ENCODE measurements at places on chromosomes 1 and 21.
A peak's percentile ranks its signal among the peaks of the same experiment; 100 is the strongest.

DNA sequence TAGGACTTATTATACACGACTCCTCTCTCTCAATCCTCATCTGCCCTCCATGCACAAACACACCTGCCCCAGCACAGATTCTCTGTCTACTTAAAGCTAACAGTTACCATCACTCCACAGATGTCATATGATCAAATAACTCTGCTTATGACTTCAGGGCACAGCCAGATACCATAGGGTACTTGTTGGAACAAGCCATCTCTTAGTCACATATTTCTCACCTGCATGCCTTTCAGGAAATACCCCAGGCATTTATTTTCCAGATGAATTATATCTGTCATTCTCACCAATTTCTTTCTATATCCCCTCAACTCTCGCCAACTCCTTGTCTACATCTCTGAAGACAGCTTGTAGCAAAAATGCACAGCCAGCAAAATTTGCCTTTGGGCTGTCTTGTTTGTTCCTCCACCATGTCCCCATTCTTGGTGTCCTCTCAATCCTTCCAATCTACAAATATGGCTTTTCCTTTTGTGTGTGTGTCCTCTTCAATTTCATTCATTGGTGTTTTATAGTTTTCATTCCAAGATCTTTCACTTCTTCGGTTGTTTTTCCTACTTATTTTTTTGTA lies 353.9 kb upstream of the CAMK1G start:
- no peak for DNase-seq

DNA sequence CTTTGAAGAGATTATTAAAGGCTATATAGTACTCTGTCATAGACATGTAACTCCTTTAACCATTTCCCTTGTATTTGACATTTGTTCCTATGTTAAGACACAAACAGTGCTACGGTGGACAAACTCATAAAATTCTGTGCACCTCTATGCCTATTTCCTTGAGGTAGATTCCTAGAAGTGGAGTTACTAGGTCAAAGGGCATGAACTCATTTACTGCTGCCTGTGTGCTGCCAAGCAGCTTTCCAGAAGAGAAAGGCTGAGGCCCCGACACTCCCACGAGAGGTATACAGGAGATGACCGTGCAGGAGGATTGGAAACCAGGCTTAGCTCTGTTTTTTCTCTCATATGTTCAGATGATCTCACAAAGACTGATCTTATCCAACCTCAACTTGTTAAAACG lies 34.4 kb upstream of the TENT5C start:
- DNase-seq = no peak

DNA sequence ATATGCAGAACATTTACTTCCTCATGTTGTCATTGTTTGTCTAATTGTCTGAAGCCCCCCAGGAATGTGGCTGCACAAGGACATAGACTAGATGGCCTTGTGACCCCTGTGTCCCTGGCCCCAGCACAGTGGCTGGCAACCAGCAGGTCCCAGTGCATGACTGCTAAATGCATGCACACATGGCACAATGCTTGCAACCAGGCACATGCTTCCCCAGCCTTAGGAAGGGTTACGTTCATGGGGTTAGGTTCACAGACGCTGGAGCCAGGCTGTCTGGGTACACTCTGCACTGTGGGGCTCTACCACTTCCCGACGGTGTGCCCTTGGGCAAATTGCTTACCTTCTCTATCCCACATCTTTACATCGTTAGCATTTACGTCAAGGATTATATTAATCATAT lies 21.2 kb upstream of the CLIC6 start:
- no peak for DNase-seq

DNA sequence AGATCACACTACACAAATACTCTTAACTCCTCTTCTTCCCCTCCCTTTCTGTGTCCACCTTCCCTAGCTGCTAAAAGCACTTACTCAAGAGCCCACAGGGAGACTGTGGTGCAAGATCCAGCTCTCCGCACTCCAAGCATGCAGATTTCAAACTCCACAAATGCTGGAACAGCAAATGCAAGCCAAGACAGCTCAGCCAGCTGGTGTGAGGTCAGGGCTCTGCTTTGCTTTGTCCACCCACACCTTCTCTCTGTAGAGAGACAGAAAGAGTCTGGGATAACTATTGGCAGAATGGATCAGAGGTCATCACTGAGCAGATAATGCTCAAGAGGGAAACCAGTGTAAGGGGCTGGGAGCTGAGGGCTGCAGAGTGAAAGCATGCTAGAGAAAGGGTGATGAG lies 45.2 kb upstream of the DPT start:
- DNase-seq = no peak

- no peak for DNase-seq
Observed at GRCh38 chr21:45105906-45106485, 31.6 kb downstream of the ADARB1 start.

DNA sequence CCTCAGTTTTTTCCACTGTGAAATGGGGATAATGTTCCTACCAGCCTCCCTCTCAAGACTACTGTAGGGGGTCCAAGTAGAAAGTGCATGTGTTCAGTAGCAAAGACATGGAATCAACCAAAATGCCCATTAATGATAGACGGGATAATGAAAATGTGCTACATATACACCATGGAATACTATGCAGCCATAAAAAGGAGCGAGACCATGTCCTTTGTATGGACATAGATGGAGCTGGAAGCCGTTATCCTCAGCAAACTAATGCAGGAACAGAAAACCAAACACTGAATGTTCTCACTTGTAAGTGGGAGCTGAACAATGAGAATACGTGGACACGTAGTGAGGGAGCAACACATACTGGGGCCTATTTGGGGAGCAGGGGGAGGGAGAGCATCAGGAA lies 6.1 kb upstream of the ZNF362 start:
- no peak for DNase-seq

DNA sequence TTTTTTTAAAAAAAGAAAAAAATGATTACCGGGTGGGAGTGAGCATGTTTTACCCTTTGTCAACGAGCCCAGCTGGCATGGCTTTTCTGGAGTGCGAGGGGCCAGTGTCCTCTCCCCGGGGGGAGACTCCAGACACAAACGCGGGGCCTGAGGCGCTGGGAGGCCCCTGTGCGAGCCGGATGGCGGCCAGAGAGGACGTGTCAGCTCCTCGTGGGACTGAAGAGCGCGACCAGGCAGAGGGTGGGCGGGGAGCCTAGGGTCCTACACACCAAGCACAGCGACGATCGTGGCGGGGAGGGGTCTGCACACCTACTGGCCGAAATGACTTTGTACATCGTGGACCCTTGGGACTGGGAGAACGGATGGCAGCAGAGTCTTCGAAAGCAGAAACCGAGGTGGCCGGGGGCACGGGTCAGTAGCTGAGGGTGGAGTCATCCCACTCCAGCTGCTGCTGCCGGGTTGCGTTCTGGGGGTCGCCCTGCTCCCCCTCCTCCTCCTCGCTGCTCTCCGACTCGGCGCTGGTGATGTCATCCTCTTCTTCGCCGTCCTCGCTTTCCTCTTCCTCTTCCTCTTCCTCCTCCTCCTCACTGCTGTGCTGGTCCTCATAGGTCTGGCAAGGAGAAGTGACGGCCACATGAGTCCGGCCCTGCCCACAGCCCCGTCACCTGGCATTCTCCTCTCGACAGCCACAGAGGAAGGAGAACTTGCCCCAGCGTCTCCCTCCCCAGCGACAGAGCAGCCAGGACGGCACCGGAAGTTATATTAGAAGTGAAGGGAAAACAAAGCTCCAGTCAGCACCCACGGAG lies 78.8 kb downstream of the PIK3CD start:
- DNase-seq = no peak

DNA sequence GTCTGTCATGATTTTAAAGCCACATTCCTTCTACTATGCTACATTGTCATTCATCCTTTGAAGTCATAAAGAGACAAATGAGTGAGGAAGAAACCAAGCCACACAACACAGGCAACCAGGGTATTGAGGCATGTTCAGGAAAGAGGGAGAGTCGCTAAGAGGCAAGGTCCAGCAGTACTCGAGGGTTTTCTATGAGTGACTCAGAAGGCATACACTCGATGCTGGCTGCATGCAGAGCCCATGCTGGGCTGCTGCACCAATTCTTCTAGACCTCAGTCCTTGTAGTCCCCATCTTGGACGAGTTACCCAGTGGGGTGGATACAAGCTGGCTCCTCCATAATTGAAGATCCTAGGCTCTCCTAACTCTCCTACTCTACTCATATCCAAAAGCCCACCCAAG lies 57.6 kb downstream of the OLFML2B start:
- no peak for DNase-seq

GRCh38 chr1:4310396-4310923 lies 343.9 kb upstream of the AJAP1 start:
- no peak for DNase-seq

GRCh38 chr1:70383483-70383882 lies 27.6 kb upstream of the CTH start:
- DNase-seq = no peak

- DNase-seq = no peak
Observed at GRCh38 chr1:73626326-73626725, 571.6 kb downstream of the LRRIQ3 start.

- no peak for DNase-seq
Observed at GRCh38 chr1:178124115-178124514, 30.2 kb downstream of the RASAL2 start.

DNA sequence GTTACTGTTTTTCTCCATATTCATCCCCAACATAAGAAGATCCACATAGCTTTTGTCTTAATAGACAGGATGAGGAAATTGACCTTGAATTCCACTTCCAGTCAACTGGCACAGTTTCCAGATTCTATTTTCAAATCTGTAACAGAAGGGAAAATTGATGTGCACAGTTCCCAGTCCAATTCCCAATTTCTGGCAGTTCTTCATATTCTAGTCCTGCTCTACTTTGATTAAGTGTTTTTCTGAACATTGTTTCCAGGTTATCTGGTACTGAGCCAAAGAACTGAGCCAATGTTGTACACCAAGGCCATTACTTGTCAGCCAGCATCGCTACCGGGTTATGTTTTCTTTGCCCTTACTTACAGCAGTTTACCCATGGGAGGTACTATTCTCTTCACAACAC lies 1755.4 kb downstream of the PLA2G4A start:
- DNase-seq = no peak

GRCh38 chr1:37721565-37721964 lies 29.2 kb downstream of the CDCA8 start:
- no peak for DNase-seq

GRCh38 chr1:20078171-20078651 lies 8.2 kb downstream of the PLA2G5 start:
- no peak for DNase-seq

DNA sequence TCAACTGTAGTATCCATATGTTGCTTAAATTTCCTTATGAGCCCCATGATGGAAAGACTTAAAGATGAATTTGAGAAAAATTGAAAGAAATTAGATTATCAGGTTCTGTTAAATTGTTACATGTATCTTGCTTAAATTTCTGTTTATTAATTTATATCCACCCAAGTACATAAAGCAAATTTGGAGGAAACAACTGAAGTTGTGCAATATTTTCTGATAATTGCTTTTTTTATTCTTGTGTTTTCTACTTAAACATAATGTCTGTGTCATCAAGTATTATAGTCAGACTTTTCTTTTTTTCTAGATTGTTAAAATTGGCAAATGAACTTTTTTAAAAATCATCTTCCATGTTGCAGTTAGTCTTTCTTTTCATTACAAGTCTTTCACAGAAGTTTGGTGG lies 36.8 kb downstream of the RNF11 start:
- DNase-seq = no peak

DNA sequence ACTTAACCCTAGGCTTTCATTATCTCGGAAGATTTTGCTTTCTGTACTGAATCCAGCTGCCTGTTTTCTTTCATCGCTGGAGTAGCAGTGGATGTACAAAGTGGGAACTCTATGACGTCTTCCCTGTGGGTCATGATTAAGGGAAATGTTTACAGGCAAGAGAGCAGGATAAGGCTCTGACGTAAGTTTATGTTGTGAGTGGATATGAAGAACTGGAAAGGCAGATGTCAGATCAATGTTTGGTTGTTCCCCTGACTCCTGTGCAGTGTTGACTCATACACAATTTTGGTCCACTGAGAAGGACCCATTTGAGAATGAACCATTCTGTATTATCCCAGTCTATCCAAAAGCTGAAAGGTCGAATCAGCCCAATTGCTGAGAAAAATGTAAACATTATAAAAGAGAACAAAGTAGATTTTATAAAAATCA lies 292.4 kb downstream of the GRIK1 start:
- no peak for DNase-seq

GRCh38 chr21:33266050-33266788 lies at the start of gene IL10RB:
Gene IL10RB, plus strand, starts transcription at chr21:33266367. Its CDS starts 99 bp downstream, at chr21:33266466.
- DNase-seq = peak; percentile 45

Data from stimulated activated CD8-positive, alpha-beta memory T cell treated with anti-CD3 and anti-CD28 coated beads, Interleukin-4, amount 100 ng/mL, for 1 hour (primary cell).